ENCODE measurements at places on chromosomes 6 and 20.

DNA sequence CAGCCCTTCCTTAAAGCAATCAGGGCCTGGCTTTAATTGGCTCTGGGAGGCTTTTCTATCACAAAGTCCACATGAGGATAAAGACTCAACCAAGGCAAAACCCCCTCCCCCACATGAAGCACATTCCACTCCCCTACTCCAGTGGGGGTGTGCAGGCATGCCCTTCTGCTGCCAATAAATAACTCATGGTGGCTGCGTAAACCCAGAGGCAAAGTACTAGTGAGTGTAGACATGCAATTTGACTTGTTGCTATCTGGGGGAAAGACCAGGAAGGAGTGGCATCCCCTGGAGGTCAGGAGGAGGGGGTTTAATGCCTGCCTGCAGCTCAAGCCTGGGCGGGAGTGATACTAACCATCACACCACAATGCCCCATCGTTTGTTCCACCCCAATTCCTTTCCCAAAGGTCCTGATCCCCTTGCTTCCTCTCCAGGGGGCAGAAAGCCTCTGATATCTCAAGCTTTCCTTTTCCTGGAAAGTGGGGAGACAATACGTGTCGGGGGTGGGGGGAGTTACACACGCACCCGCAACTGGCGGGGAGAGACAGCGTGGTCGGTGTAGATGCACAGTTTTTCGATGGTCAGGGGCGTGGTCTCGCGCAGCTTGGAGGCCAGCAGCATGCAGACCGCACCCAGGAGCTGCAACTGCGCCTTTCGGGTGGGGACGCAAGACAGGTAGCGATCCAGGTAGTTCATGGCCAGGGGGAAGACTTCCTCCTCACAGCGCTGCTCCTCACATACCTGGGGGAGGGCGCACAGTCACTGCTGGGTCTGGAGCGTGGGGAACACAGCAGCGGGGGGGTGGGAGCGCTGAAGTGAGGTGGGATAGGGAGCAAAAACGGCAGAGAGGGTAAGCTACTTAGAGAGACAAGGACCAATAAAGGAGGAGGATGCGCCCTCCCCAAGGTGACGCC, 1.5 kb downstream of the CCND3 start:
- DNase-seq = no peak

GRCh38 chr20:44113618-44114376, 73.2 kb downstream of the JPH2 start:
- no peak for DNase-seq

- no peak for DNase-seq
These were observed 20.2 kb downstream of the FBXL4 start for GRCh38 chr6:98927534-98927933.

GRCh38 chr20:49704932-49705336, 8.7 kb downstream of the B4GALT5 start:
- DNase-seq = no peak

- peak; percentile 40 for DNase-seq
These were observed 83.5 kb downstream of the TRERF1 start for GRCh38 chr6:42368181-42368580.

GRCh38 chr20:57957411-57958049, 247.7 kb upstream of the PMEPA1 start:
- no peak for DNase-seq

DNA sequence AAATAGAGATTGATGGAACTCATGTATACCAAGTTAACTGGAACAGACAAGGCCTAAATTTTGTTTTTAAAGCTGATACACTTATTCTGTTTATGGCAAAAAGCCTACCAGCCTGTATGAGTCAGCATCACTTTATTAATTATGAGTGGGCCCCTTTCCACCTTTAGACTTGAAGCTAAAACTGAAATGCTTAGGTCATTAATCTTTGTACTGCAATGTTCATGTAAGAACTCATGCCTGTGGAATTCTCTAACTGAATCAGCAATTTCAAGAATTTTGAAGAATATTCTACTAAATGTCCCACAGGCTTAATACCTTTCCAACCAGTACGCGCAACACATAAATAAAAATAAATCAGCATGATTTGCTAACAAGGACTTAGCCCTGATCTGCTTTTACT, 140.2 kb upstream of the PHACTR1 start:
- no peak for DNase-seq

GRCh38 chr6:115514656-115515055, 546.0 kb downstream of the FRK start:
- DNase-seq = no peak

DNA sequence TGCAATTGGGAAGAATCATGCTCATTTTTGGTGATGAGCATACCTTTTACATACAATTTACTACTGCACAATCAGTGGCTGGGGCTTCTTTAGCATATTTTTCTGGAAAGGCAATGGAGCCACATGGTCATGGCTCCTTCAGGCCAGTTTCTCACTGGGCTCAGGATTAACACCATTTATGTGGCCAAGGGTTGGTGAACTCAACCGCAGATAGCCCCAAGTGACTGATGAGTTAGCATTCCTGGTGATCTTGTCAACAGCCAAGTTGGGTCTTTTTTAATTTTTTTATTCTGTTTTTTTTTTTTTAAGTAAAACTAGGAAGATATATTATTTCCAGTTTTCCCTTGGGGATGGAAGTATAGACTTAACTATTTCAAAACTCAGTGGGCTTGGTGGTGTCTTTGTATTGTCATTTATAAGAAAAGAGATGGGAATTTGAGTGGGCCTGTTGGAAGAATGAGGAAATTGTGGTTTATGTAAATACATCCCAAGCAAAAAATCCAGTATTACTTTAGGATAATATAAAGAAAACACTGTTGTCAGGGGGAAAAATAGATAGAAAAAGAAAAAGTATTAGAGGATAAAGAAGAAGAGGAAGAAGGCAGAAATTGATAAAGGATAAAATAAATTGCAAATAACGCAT, 397.4 kb downstream of the MAFB start:
- DNase-seq = no peak

- DNase-seq = no peak
These were observed 14.1 kb upstream of the SIRPB2 start for GRCh38 chr20:1505361-1505760.

DNA sequence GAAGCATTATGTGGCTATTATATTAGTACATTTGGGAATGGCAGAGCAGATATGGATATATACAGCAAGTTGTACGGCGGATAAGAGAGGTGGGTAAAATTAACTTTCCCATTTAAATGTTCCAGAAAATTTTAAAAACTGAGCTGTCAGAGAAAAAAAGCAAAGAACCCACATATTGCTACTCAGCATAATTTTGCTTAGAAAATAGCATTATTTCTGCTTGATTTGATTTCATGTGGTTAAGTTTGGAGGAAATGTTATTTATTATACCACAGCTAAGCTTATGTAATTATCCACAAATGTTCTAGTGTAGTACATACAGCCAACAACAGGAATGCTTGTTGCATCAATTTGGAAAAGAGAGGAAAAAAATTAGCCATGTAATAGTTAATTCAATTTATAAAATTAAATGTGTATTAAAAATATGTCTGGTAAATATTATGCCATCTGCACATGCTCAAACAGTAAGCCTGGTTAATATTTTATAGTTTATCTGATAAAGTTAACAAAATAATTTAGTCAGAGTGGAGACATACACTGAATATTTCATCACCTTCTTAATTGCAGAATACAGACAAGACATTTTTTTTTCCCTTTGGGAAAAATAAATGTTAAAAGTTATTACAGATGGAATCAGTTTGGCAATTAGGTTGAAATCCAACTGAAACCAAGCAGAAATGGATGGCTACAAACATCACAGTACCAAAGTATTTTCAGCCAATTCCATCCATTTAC, 172.1 kb upstream of the ID4 start:
- DNase-seq = no peak

GRCh38 chr20:32358632-32358882, 426 bp downstream of the ASXL1 start:
- DNase-seq = no peak

GRCh38 chr20:23316626-23317025, 34.0 kb upstream of the NXT1 start:
- DNase-seq = no peak

DNA sequence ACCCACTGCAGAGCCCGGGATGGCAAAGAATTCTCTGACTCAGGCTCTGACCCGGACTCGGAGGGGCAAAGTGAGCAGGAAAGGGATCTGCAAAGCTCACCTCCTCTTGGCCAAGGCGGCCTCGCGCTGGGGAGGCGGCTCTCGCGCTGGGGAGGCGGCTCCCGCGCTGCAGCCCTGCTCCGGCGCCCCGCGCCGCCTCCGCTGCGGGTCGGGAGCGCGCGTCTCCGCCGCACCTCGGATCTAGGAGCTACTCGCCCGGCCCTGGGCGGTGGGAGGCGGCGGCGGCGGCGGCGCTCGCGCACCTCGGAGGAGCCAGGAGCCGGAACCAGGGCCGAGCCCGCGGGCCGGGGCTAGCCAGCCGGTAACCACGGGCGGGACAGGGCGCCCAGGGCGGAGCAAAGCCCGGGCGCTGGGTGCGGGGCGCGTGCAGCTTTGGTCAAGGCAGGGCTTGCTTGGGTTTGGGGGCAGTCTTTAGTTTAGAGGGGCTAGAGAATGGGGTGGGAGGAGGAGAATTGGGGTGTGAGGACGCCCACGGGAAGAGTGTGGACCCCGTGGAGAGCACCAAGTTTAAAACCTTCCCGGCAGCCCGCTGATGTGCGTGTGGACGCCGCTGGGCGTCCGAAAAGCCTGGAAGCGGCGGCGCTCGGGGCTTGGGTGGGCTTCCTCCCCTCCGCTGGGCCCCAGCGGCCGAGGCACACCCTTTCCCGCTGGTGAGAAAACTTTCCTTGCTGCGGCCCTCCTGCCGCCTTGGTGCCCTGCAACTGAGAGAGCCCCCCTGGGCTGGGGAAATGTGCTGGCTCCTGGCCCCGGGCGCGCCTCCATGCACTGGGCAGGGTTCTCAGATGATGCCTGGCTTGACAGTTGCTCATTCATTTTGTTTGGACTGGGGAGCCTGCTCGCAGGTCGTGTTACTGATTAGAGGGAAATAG, at the start of gene MRAP2:
Gene MRAP2 (plus strand): TSS at position 250 of the 929 bp plus-strand sequence. CDS start 21,547 bp downstream, outside the sequence.
- DNase-seq = no peak

GRCh38 chr6:10390495-10391298, 24.2 kb downstream of the TFAP2A start:
- DNase-seq = no peak

GRCh38 chr6:50822078-50822476, 3.4 kb downstream of the TFAP2B start:
- DNase-seq = no peak

Measured in stimulated activated CD4-positive, alpha-beta T cell treated with anti-CD3 and anti-CD28 coated beads, Interleukin-1b, Interleukin-23, amount 100 ng/mL, for 4 hours (primary cell).